ENCODE measurements at places on chromosomes 2 and 18. TPM values are rescaled to one million over a fixed set of nuclear protein-coding genes. Genes with fewer than 3 reads are reported as not detected.

CRYGD gene
- total RNA-seq: 1.7 TPM

SKOR2 gene
- not detected for total RNA-seq

CNGA3 gene
- total RNA-seq: 4.4 TPM

LRP2 gene
- total RNA-seq: 0.16 TPM

STAMBP gene
- total RNA-seq: 20.4 TPM

ZAP70 gene
- total RNA-seq: 1.1 TPM

NLRC4 gene
- total RNA-seq: 0.62 TPM

LYPD6B gene
- total RNA-seq: 12.5 TPM

Data from occipital lobe (tissue), 3 donors.